ENCODE measurements at places on chromosomes 2 and 18.
A peak's percentile ranks its signal among the peaks of the same experiment; 100 is the strongest.

DNA sequence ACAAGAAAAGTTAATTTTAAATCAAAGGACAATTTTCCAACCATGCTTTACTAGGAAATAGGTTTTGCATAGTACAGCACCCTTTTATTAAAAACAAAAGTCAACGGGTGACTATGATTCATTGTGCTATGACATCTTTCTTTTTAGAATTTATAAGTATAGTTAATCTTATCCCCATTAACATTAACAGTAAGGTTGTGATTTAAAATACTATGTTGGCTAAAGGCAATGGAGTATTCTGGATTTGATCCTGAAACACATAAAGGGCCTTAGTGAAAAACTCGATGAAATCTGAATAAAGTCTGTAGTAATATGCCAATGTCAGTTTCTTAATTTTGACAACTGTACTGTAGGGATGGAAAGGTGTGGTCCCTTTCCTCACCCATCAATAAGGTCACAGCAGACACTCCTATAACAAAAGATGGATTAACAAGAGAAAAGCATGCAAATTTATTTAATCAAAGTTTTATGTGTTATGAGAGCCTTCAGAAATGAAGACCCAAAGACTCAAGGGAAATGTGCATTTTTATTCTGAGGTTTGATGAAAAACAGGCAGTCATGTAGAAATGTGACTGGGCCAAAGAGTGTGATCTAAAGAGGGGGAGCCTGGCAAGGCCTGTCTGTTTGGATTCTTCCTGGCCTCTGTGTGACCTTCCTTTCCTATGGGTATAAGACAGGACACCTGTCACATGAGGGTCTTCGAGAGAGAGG is 731.4 kb downstream of the TSN start:
- DNase-seq = no peak

- DNase-seq = no peak
These were observed 10.8 kb downstream of the IL1RL1 start for GRCh38 chr2:102321941-102322719.

DNA sequence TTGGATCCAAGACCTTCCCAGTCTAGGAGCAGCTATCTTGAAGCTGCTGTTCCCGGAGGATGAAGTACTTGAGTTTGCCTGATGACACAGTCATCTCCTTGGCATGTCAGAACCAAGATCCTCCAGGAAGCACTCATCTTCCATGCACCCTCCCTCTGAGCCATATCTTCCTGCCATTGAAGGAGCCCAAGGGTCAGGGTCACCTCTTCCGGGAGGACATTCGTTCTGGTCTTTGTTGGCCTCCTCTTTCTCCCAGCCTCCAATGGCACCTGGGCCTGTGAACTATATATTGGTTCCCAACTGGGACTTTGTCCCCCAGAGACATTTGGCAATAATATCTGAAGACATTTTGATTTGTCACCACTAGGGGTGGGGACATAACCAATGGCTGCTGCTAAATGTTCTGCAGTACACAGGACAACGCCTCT is 4.2 kb upstream of the MYO7B start:
- no peak for DNase-seq

- DNase-seq = no peak
These were observed 152.3 kb downstream of the DTNB start for GRCh38 chr2:25521126-25521525.

GRCh38 chr2:204027091-204027490 is 90.5 kb downstream of the ICOS start:
- DNase-seq = no peak

DNA sequence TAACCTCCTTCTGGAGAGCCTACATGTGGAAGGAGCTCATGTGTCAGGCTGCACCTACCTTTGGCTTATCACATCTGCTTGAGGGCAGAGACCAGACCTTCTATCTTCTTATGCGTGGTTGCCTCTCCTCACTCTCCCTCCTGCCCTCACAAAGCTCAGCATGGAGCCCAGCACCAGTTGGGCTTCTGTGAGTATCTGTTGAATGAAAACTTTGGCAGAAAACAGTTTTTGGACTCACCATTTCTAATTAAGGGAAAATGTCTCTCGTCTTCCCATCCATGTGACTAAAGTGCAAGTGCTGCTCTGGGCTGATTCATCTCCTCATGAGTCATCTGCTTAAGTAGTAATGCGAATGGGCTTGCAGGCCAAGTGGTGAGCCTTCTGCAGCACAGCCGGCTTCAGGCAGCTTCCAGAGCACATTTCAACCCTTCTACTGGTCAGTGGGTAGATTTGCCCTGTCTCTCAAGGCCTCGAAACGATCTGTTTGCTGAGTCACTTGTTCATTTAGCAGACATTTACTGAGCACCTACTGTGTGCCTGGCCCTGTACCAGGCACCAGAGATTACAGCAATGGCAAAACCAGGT is 102.6 kb downstream of the VSNL1 start:
- no peak for DNase-seq

DNA sequence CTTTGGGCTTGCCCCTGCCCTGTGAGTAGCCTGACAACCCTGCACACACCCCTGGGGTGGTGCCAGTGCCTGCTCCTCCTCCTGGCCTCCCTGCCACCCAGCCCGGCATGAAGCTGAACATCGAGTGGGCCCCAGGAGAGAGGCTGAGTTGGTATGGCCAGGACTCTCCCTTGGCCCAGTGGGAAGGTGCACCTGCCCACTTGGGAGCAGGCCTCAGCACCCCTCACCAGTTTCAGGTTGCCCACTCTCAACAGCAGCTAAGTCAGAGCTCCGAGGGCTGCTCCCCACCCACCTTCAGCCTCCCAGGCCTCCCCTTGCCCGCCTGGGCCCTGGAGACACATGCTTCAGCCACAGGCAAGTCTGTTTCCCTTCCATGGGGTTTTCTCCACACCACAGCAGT is 203.1 kb downstream of the KLHL29 start:
- no peak for DNase-seq

DNA sequence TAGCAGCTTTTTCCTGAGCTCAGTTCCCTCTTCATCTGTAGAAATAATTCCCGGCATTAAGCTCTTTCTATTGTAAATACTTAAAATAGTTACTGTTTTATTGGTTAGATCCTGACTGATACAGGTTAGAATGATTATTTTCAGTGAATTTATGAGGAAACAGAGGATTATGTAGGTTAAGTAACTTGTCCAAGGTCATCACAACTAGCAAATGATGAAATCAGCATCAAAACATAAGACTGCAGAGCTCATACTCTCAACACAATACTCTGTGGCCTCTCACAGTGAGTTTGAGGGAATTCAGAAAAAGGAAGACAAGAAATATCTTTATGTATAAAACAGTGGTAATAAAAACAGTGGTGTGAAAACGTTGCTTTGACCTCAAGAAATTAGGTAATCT is 113.2 kb upstream of the DLX2 start:
- DNase-seq = no peak

- DNase-seq = no peak
These were observed 100.1 kb upstream of the MAP4K3 start for GRCh38 chr2:39537150-39537549.

DNA sequence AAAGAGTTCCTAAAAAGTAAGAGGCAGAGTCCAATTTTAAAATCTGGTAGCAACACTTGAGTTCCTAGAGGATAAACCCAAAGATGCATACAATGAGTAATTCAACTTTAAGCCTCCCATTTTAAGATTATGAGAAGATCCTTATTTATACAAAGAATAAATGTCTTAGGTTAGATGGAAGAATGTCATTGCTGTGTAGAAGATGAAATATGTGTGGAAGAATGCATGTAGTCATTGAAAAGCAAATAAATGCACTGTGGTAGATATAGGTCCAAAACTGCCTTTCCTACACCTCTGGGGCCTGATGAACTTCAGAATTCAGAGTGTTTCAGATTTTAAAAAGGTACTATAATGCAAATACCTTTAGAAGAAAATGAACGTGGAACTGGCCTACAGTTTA is 58.7 kb upstream of the LRP1B start:
- no peak for DNase-seq

- no peak for DNase-seq
These were observed 307.3 kb upstream of the CNTNAP5 start for GRCh38 chr2:123717636-123718334.

- DNase-seq = no peak
These were observed 133.4 kb downstream of the INSIG2 start for GRCh38 chr2:118221536-118222272.

DNA sequence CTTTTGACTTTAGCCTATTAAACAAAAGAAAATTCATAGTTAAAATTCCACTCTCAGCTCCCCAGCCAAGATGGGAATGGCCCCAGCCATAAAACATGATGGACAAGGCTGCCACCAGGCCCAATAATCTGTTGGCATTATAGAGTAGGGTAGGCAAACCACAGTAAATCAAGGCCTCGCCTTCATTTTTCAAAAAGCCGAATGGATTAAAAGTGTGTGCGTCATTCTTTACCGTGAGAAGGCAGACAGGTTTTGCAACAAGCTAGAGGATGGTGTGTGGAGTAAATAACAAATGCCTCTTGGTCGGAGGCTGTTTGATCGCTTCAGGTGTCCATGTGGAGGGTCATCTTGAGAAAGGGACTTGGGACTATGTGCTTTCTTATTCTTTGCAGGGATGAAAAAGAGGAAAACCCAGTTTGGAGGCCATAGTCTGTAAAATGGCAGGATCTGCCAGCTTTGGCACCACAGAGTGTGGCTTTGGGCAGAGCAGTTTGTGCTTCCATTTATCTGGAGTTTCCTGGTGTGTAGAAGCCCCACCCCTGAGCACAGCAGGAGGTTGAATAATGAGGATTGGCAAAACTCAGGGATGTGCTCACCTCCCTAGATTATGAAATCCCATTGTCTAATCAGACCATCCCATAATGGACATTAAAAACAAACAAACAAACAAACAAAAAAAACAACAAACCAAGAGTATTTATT is 57.1 kb upstream of the ITGB6 start:
- DNase-seq = no peak

DNA sequence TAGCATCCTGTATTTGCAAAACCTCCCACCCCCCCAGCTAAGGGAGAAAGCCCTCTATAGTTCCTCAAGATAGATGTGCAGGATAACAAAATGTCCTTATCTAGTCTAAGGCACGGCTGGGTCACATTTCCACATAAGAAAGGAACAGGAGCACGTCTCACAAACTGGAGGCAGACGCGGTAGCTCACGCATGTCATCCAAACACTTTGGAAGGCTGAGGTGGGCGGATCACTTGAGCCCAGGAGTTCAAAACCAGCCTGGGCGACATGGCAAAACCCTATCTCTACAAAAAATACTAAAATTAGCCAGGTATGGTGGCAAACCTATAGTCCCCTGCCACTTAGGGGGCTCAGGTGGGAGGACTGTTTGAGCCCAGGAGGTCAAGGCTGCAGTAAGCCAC is 9.3 kb downstream of the SF3B1 start:
- DNase-seq = no peak

GRCh38 chr2:70477441-70477844 is 76.2 kb downstream of the TGFA start:
- DNase-seq = no peak

DNA sequence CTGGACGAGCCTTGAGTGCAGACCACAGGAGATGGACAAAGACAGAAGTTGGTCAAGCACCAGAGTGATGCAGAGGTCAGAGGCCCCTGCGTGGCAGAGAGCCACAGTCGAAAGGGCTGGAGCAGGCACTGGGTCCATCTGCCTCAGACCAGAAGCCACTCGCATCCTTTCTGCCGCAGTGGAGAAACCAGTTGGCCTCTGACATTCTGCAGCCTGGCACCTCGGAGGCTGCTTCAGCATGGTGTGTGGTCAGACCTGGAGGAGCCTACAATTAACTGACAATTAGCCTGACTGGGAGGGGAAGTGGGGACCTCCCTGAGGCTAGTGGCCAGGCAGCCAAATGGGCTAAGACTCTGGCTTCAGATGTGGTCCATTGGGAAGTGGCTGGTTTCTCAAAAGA is 111.1 kb downstream of the SGPP2 start:
- no peak for DNase-seq

GRCh38 chr18:9531791-9532410 is 56.6 kb downstream of the RALBP1 start:
- no peak for DNase-seq

GRCh38 chr2:207706936-207707860 is 4.2 kb upstream of the CCNYL1 start:
- no peak for DNase-seq

DNA sequence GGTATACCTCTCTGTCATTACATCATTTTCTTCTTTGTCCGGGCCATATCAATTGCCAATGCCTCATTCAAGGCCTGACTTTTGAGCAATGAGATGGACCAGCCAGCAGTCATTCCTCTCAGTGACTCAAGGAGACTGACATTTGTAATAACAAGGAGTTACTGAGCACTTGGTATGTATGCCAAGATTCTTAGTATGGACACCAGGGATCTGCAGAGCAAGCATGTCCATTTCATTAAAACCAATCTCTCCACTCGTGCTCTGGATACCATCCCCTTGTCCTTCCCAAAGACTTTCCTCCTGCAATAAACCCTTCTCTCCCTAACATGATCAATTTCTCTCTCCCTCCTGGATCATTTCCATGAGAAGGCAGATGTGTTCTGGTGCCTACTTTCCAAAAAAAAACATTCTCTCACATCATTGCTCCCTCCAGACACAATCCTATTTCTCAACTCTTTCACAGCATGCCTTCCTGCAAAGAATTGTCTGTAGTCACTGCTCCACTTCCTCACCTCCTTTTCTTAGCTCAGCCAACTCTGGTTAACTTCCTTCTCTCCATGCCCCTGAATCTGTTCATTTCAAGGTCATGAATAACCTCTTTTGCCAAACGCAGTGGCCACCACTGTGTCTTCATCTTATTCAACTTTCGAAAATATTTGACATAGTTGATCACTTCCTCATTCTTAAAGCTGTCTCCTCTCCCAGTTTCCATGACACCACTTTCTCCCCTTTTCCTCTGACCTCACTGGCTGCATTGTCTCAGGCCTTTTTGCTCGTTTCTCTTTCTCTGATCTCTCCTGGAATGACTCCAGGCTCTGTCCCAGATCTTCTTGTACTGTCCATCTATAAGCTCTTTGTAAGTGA is 102.8 kb upstream of the CYP1B1 start:
- no peak for DNase-seq

- DNase-seq = peak; percentile 61
These were observed 197.2 kb upstream of the ID2 start for GRCh38 chr2:8484502-8485283.

DNA sequence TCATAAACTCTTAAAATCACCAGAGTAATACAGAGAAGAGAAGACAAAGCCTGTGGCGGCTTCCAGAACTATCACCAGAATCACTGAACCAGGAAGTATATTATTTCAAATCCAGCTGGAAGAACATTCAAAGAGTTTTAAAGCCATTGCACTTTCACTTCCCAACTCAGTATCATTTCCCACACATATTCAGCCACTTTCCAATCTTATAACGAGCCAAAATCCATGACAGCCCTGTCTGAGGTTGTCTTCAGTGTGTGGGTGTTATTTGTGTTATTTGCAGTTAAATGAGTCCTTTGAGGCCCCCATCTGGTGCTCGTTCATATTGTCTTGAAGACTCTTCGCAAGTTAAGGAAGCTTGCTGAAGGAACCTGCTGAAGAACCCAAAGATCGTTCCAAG is 559.9 kb downstream of the TSN start:
- no peak for DNase-seq

DNA sequence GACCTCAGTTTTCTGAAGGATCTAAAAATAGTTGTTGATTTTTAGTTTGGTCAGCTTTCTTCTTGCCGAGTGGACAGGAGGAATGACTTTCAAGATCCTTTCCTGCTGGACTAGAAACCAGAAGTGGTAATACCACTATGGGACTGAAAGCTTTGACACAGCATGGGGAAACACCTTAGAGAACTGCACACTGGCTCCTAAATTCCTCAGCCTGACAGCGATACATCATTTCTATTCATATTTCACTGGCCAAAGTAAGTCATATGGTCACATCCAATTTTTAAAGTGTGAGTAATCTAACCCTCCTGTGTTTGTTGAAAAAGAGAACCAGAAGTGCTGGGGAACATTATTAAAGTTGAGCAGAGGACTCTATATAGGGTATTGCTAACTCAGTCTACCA is 244.7 kb upstream of the MMADHC start:
- DNase-seq = no peak

- no peak for DNase-seq
These were observed 541.3 kb upstream of the SLC39A10 start for GRCh38 chr2:195115738-195116137.

All from suprapubic skin (tissue), 4 donors.